ENCODE measurements at places on chromosomes 7 and 10.
A peak's percentile ranks its signal among the peaks of the same experiment; 100 is the strongest.

DNA sequence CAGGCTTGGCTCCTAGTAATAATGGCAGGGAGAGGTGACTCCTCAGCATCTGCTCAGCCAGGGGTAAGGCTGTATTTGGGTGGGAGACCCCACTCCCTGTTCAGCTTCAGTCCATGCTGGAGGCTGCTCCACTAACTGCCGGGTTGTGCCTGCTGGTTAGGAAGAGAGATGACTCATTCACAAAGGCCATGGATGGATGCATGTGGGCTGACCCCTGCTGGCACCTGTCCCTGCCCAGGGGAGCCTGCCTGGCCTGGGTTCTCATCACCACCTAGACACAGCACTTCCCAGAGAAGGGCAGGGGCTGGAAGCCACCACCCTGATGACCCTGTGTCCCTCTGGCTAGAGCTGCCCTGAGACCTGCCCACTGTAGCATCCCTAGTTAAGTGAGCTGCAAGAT lies 59.0 kb downstream of the VSTM4 start:
- DNase-seq: no peak

GRCh38 chr10:100998991-100999741 lies 442 bp upstream of the LZTS2 start:
- DNase-seq: peak; percentile 80

DNA sequence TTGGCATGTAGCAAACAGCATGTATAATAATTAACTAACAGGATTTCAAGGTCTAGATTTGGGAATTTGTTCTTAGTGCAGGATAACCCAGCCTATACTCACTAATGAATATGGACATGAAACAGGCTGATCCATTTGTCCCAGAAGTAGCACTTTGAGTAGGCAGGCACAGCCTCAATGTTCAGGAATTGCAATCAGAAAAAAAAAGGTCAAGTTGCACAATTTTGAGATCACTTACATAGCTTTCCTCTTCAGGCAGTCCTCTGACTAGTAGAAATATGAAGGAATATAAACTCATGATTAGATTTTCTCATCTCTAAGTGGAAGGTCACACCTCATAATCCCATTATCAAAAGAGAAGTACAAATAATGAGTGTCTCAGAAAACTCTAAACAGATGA lies 921.4 kb upstream of the CELF2 start:
- DNase-seq: peak; percentile 4

DNA sequence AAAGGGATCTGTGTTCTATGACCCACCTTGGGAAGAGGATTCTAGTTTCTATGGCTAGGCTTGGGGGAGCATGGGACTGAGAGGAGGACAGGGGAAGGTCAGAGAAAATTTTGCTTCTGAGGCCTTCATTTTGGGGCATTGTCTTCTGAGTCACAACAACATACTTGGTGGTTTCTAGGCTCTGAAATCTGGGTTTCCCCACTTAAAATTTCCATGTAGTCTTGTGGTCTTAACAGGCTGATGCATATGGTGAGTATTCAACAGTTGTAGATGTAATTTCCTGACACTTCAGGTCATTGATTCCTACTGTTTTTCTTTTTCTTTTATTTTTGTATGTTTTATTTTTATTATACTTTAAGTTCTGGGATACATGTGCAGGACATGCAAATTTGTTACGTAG lies 88.5 kb downstream of the ANKRD7 start:
- no peak for DNase-seq

DNA sequence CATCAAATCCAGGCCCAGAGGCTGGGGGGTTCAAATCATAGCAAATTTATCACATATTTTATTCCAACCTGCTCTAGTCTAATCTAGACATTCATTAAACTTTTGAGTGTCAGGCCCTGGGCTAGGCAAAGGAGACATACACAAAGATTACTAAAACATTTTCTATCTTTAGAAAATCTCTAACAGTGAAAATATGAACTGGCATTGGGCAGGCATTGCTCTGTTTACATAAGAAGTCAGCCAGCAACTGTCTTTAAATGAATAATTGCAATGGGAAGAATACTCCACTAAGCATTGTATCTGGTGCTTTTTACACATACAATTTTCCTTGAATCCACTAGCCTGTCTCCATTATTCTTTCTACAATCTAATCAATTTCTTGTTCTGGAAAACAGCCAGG lies 222.5 kb upstream of the LRRN3 start:
- DNase-seq: no peak

DNA sequence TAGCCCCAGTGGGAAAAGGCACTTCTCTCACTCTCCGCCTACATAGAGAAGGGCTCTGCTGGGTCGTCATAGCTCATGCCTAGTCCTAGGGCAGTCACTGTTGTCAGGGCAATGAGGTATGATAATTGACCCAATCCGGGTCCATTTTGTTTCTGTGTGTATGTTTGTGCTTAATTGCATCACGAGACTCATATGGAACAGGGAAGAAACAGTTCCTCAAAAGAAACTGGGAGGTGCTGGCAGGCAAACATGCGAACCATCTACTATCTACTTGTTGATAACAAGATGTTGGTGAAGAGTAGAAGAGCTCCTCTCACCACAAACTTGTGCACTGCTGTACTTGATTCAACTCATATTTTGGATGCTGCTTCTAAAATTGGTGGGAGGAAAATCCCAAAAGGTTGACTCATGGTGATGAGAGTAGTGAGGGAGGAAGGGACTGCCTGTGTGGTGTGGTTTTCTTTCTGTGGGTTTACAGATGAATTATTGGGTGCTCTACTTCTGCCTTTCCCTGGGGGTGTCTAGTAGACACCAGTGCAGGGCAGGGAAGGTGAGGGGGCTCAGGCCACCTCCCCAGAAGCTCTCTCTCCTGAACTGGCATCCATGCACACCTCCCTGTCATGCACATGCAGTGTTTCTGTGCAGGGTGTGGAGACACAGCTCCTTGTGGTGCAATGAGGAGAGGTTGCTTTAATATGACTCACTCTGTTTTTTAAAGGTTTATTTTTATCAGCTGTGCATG lies 29.4 kb downstream of the LSMEM1 start:
- DNase-seq: peak; percentile 49

GRCh38 chr7:21450941-21451340 lies 23.1 kb downstream of the SP4 start:
- no peak for DNase-seq

GRCh38 chr7:112981966-112982365 lies 104.7 kb downstream of the GPR85 start:
- no peak for DNase-seq

Measured in fibroblast of villous mesenchyme (primary cell).